CD8-positive, alpha-beta memory T cell (primary cell): ENCODE measurements at places on chromosomes 5 and 9. TPM values are rescaled to one million over a fixed set of nuclear protein-coding genes. Genes with fewer than 3 reads are reported as not detected.

DNA sequence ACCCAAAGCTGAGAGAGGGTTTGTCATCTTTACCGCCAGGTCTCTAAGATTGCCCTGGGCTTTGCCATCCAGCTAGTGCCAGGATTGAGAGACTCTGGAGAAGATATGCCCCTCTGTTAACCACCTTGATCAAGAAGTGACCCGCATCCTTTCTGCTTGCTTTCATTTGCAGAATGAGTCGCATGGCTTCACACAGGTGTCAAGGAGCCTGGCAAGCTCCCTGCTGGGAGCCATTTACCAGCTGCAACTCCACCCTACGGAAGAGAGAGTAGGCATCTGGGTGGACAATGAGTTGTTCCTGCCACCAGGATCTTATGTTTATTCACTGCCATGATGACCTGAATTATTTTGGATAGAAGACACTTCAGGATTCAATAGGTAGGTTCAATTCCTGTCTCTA is 43.0 kb downstream of the HSD17B3 start:
- no peak for DNase-seq

GRCh38 chr9:33263131-33264002 is 1.1 kb downstream of the BAG1 start:
- no peak for DNase-seq

- no peak for DNase-seq
Measured at GRCh38 chr5:24487368-24488229, 157.2 kb downstream of the CDH10 start.

- DNase-seq: no peak
Measured at GRCh38 chr9:104144336-104144735, 50.2 kb downstream of the SMC2 start.

- DNase-seq: no peak
Measured at GRCh38 chr5:126044111-126044668, 379.0 kb upstream of the GRAMD2B start.

- no peak for DNase-seq
Measured at GRCh38 chr9:109241207-109241606, 74.2 kb upstream of the FRRS1L start.

DNA sequence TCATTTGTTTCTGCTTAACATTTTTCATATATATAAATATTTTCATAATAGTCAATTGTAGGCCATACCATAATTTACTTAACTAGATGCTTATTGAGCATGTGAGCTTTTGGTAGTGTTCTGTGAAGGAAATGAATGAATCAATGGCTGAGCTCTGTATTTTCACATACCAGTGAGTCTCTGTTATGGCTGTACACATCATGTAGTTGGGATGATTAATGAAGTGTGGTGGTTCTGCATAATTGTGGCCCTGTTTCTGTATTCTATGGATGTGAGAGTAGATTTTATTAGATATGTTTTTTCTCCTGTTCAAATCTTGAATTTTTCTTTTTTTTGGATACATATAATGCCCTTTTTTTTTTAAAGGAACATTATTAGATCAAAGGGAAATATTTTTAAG is 56.2 kb downstream of the CTNNA1 start:
- DNase-seq: no peak

- no peak for DNase-seq
Measured at GRCh38 chr5:177980743-177981151, 15.3 kb downstream of the PROP1 start.

GRCh38 chr5:111278858-111279504 is 54.8 kb downstream of the CAMK4 start:
- peak; percentile 82 for DNase-seq

DNA sequence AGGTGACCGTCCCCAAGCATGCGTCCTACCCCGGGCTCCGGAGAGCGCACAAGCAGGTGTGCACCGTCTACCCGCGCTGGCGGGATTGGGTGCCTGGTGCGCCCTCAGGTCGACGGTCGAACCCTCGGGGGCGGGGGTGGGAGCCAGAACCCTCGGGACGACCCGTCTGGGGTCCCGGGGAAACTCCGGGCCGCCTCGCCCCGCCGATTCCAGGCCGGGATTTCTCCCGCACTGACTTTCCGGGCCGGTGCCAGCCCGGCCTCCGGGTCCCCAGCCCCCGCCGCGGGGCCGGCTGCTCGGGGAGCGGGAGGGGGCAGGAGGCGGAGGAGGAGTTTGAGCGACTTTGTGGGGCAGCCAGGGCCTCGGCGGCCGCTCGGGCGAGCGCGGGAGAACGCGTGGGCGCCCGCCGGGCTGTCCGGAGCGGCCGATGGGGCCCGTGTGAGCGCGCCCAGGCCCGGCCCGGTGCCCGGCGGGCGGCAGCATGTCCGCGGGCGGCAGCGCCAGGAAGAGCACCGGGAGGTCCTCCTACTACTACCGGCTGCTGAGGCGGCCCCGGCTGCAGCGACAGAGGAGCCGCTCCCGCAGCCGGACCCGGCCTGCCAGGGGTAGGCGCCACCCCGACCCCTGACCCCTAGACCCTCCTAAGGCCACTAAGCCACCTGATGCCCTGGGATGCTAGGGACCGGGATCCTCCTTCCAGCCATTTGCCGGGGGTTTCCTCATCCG is at the start of gene DAB2IP:
Gene DAB2IP (plus strand): TSS at position 340 of the 726 bp plus-strand sequence. CDS start 142 bp downstream, at position 482.
- DNase-seq: no peak

DNA sequence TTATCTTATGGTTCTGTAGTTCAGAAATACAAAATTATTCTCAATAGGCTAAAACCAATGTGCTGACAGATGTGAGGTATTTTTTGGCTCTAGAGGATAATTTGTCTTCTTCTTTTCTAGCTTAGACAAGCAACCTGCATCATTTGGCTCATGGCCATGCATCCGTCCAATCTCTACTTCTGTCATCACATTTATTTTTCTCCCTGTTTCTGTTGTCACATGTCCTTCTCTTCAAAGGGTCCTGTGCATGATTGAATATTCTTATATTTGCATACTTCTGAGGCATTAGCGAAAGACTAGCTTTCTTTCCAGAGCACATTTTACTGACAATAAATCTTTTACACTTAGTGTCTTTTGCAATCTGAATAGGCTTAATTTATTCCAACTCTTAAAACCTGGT is 564.7 kb downstream of the CDH10 start:
- DNase-seq: no peak

GRCh38 chr5:176736301-176736930 is 73.9 kb upstream of the UNC5A start:
- no peak for DNase-seq

GRCh38 chr9:20321423-20322082 is 300.7 kb downstream of the MLLT3 start:
- DNase-seq: peak; percentile 8

DNA sequence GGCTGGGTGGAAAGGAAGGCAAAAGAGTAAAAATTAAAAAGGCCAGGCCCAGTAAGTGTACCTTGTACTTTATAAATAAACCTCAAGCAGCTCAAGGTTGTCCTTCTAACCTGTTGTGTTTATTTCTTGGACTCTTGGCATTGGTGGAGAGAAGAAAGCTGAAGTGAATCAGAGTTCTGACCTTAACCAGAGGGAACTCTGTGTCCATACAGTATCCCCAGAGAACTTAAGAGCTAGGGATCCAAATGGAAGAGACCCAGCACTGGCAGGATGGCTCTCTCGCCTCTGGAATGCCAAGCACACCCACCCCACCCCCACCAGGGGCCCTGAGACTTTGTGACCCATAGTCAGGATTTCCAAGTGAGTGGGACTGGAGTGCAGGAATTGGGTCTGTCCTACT is 14.2 kb downstream of the NUDT2 start:
- no peak for DNase-seq

- DNase-seq: no peak
Measured at GRCh38 chr5:143878430-143878829, 66.5 kb downstream of the HMHB1 start.

GRCh38 chr9:130352586-130353285 is 87.2 kb downstream of the HMCN2 start:
- DNase-seq: no peak

DNA sequence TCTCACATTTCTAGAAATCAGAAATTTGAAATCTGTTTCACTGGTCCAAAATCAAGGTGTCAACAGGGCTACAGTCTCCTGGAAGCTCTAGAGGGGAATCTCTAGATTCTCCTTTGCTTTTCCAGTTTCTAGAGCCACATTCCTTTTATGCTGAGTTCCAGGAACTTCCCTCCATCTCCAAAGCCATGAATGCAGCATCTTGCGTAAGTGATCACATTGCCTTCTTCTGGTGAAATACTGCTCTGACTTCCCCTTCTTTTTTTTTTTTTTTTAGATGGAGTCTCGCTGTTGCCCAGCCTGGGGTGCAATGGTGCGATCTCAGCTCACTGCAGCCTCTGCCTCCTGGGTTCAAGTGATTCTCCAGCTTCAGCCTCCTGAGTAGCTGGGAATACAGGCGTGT is 23.8 kb downstream of the GDA start:
- no peak for DNase-seq

GRCh38 chr5:62082370-62082801 is 223.6 kb upstream of the KIF2A start:
- no peak for DNase-seq

DNA sequence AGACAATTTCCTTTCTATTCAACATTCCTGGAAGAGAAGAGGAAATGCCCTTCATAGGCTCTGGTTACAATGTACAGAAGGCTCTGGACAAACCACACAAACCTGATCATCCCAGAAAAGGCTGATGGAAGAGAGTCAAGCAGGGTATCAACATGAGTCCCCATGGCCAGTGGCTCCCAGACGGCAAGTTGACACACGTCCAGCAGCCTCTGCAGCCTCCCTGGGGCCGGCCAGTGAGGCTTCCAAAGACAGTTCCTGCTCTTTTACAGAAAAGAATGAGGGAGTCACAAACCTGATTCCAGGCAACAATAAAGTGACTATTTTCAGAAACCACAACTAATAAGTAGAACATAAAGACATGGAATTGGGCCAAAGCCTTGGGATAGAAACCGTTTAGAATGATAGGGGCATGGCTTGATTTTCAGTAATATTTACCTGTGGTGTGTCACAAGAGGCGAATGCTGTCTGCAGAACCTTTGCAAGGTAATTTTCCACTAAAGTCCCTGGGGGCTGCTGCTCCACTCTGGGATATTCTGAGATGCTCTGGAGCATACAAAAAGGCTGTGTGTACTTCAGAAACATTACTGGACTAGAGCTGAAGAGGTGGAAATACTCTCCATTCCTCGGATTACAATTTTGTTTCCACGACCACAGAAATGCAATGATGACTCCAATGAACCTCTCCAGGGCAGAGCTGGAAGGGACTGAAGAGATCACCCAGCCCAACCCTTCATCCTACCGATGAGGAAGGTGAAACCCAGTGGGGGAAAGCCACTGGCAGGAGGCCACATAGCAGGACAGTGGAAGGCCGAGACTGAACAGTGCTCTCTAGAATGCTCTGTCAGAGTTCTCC is 10.4 kb downstream of the MED27 start:
- DNase-seq: no peak

- peak; percentile 47 for DNase-seq
Measured at GRCh38 chr9:136087741-136088480, 7.2 kb downstream of the NACC2 start.

DNA sequence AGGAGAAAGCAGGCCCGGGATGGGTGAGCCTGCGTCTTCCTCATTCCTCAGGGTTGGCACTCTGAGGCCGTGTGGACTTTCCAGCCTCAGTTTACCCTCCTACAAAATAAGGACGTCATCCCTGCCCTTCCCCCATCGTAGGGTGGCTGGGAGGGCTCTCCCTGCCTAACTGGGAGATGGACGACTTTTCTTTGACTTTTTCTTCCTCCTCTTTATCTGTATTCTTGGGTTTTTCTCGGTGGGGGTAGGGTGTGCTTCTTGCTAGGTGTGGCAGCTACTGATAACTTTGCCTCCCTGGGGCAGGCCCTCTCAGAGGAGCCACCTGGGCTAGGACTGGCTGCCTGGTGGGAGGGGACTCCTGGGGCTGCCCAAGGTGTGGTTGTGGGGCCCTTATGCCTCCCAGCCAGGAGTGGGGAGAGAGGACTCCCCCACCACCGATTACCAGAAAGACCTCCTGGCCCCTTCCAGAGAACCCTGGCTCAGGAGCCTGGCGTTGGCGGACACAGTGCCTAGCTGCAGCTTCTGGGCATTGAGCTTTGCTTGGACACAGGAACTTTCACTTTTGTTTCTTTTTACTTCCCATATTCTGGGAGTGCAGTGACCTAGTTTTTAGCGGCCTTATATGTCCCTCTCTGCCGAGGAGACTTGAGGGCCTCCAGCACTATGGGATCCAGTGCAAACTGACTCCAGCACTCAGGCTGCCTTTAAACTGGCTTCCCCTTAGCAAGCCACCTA is 6.1 kb downstream of the GLIPR2 start:
- DNase-seq: no peak

- DNase-seq: no peak
Measured at GRCh38 chr5:54148858-54149257, 161.5 kb downstream of the ARL15 start.

DNA sequence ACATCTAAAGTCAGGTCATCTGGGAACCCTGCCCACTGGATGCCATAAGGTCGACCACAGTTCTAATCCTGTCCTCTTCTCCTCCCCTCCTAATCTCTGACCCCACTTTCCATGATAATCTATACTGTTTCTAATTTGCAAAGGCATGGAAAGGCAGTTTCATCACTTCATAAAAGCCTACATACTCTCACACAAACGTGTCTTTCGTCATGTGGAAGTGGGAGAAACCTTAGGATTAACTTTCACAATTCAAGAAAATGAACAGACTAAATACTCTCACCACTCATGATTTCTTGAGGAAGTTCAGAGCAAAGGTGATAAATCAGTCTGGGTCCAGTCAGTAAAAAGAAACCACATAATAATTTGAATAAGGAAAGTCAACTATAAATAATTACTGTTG is 5.5 kb downstream of the FANCC start:
- no peak for DNase-seq

- no peak for DNase-seq
Measured at GRCh38 chr9:79377339-79377855, 194.4 kb upstream of the TLE4 start.

DNA sequence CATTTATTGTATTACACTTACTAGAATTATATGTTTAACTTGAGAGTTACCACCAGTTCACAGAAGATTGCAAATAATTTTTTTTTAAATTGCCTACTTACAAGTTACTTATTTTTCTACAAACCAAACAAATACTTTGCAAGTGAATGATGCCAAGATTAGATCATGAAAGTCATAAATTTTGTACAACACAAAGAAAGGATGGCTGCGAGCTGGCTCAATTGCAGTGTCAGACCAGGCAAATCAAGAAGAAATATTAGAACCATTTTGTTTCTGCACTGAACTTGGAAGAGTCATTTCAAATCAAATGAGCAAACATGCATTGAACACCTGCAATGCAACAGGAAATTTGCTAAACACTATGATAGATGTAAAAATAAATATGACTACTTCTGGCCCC is 97.3 kb downstream of the PLCXD3 start:
- DNase-seq: no peak

- no peak for DNase-seq
Measured at GRCh38 chr9:111287127-111287526, 42.9 kb downstream of the OR2K2 start.

GRCh38 chr5:112217843-112218579 is 201.1 kb downstream of the EPB41L4A start:
- no peak for DNase-seq

Gene BRD3
- total RNA-seq: 35.5 TPM

Gene AMACR
- 12.8 TPM for total RNA-seq

Gene PIGO
- 32.1 TPM for total RNA-seq

Gene ACTBL2
- not detected for total RNA-seq

Gene AK8
- total RNA-seq: not detected

Gene HAVCR2
- total RNA-seq: 6.6 TPM

Gene THBS4
- 0.55 TPM for total RNA-seq

Gene STK32A
- total RNA-seq: not detected

Gene NR2F1
- not detected for total RNA-seq

Gene CEL
- 1.1 TPM for total RNA-seq
